Astrocyte (in vitro differentiated cells and primary cell): ENCODE measurements at places on chromosomes 3 and 15. TPM values are rescaled to one million over a fixed set of nuclear protein-coding genes. Genes with fewer than 3 reads are reported as not detected.

GRCh38 chr15:95812491-95812890 lies 518.0 kb upstream of the NR2F2 start:
- no peaks in the 10 kb centered on the region for H3K36me3 ChIP-seq
- DNase-seq, result peak; percentile 58
- no peak overlapping the region for H3K4me3 ChIP-seq

- no peaks in the 10 kb centered on the region for H3K27me3 ChIP-seq
- no peaks in the 10 kb centered on the region for H3K4me1 ChIP-seq
- no peaks in the 10 kb centered on the region for H3K36me3 ChIP-seq
Observed at GRCh38 chr15:47787875-47788274, 70.6 kb downstream of the SEMA6D start.

DNA sequence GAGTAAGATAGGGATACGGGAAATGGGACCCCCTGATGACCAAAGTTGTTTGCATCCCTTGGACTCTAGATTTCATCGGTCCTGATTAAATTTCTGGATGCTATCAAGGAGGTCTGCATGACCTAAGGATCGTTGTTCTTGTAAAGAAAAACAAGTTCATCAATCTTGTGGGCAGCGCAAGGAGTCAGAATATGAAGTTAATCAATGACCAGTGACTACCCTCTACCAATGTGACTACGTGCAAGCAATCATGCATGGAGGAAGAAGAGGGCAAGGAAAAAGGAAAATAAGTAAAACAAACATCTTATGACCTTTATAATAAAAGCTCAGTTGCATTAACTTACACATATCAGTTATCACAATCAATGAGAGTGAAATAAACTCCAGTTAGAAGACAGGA lies 139.7 kb downstream of the RTP4 start:
- no peak overlapping the region for H3K27ac ChIP-seq
- no peak for DNase-seq
- no peak overlapping the region for H3K4me3 ChIP-seq
- H3K36me3 ChIP-seq, result no peaks in the 10 kb centered on the region

- no peaks in the 10 kb centered on the region for H3K36me3 ChIP-seq
- no peak overlapping the region for H3K27ac ChIP-seq
- peaks cover 23% of the 10 kb centered on the region for H3K4me1 ChIP-seq
- DNase-seq, result peak; percentile 23
- no peaks in the 10 kb centered on the region for H3K27me3 ChIP-seq
Observed at GRCh38 chr15:34241376-34242330, 16.8 kb downstream of the EMC4 start.

GRCh38 chr3:54211097-54211496 lies 88.7 kb downstream of the CACNA2D3 start:
- no peak for DNase-seq
- H3K27me3 ChIP-seq, result no peaks in the 10 kb centered on the region
- no peaks in the 10 kb centered on the region for H3K36me3 ChIP-seq
- H3K27ac ChIP-seq, result no peak overlapping the region

DNA sequence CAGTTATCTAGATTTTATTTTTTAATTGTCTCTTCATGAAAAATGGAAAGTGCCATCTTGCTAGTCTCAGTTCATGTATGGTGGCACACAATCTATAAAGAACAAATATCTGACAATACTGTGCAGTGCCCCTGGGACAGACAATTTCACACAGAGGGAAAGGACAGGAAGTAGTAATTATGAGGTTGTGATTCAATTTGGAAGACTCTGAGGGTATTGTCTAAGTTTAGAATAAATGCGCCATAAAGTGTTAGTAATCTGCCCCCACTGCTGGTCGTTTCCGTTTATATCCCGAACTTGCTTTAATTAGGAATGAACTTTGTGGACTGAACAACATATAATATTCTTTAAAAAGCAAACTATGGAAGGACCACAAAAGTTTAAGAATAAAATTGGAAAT lies 196.4 kb upstream of the SLC24A5 start:
- H3K27ac ChIP-seq, result no peak overlapping the region
- no peak overlapping the region for H3K4me3 ChIP-seq
- H3K36me3 ChIP-seq, result no peaks in the 10 kb centered on the region
- H3K4me1 ChIP-seq, result no peaks in the 10 kb centered on the region
- DNase-seq, result no peak
- no peaks in the 10 kb centered on the region for H3K27me3 ChIP-seq

DNA sequence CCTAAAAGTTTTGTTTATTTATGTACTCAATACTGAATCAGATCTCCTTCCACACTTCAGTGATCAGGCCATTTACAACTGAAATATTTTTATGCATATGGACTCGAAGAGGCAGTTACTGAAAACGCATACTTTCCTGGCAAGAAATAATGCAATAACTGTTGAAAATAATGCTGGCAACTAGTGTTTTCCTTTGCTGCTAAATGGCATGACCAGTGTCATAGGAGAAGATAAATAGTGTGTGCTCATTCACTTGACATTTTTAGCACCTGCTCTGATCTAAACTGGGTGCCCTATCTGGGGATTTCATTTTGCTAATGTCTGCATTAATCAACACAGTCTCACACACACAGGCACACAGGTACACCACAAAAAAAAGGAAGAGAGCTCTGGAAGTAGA lies 695.2 kb downstream of the TUSC7 start:
- H3K36me3 ChIP-seq, result no peaks in the 10 kb centered on the region
- H3K27me3 ChIP-seq, result no peaks in the 10 kb centered on the region
- DNase-seq, result no peak
- no peak overlapping the region for H3K4me3 ChIP-seq

- no peak overlapping the region for H3K4me3 ChIP-seq
- H3K27me3 ChIP-seq, result no peaks in the 10 kb centered on the region
- no peaks in the 10 kb centered on the region for H3K4me1 ChIP-seq
- H3K36me3 ChIP-seq, result no peaks in the 10 kb centered on the region
- H3K27ac ChIP-seq, result no peak overlapping the region
Observed at GRCh38 chr3:85846940-85847339, 888.2 kb downstream of the CADM2 start.

- H3K4me1 ChIP-seq, result no peaks in the 10 kb centered on the region
- no peaks in the 10 kb centered on the region for H3K27me3 ChIP-seq
- H3K36me3 ChIP-seq, result peaks cover 59% of the 10 kb centered on the region
- no peak overlapping the region for H3K4me3 ChIP-seq
Observed at GRCh38 chr3:123951522-123952447, 9.2 kb downstream of the CCDC14 start.

- peaks cover 10% of the 10 kb centered on the region for H3K27me3 ChIP-seq
- no peak overlapping the region for H3K27ac ChIP-seq
- no peak for DNase-seq
- H3K36me3 ChIP-seq, result no peaks in the 10 kb centered on the region
- no peak overlapping the region for H3K4me3 ChIP-seq
Observed at GRCh38 chr15:50250760-50251394, 14.6 kb downstream of the HDC start.

DNA sequence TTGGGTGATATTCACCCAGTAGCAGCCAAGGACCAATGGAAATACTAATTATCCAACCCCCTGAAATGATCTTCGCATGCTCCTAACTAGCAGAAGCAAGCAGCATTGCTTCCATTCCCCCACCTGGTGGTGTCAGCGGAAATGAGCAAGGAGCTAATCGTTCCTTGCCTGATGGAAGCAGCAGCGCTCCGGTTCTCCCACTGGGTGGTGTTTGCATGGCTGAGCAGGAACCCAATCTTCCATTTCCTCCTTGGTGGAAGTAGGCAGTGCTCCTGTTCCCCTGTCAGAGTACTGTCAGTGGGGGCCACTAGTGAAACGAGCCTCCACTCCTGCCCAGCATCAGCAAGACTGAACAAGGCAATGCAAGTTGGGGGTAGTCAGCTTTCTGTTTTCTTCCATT lies 311.5 kb downstream of the CACNA2D3 start:
- DNase-seq, result no peak
- H3K36me3 ChIP-seq, result no peaks in the 10 kb centered on the region
- H3K27ac ChIP-seq, result no peak overlapping the region
- H3K4me1 ChIP-seq, result peaks cover 1% of the 10 kb centered on the region
- no peaks in the 10 kb centered on the region for H3K27me3 ChIP-seq
- H3K4me3 ChIP-seq, result no peak overlapping the region

GRCh38 chr15:40550341-40551037 lies 14.4 kb downstream of the CCDC32 start:
- H3K36me3 ChIP-seq, result peaks cover 8% of the 10 kb centered on the region
- no peak overlapping the region for H3K4me3 ChIP-seq
- no peak overlapping the region for H3K27ac ChIP-seq
- DNase-seq, result no peak

DNA sequence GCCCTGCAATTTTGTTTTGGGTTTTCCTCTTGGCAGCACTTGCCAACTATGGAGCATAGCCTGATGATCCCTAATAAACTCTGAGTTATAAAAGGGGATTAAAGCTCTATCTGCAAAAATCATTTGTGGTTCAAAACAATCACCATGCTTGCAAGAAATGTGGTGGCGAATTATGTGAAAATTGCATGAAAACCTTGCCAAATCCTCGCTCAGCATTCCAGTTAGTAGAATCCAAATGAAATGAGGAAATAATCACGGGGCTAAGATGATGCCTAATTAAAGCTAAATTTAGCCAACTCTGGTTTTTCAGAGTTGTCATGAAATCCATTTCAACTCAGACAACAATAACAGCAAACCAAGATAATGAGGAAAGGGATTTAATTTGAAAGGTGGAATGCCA lies 73.0 kb upstream of the PROK2 start:
- no peaks in the 10 kb centered on the region for H3K36me3 ChIP-seq
- H3K4me1 ChIP-seq, result no peaks in the 10 kb centered on the region
- no peak for DNase-seq
- H3K27me3 ChIP-seq, result peaks cover 9% of the 10 kb centered on the region
- H3K4me3 ChIP-seq, result no peak overlapping the region

GRCh38 chr3:15345066-15345607 lies 12.8 kb upstream of the SH3BP5 start:
- H3K27me3 ChIP-seq, result peaks cover 18% of the 10 kb centered on the region
- no peak overlapping the region for H3K27ac ChIP-seq
- no peaks in the 10 kb centered on the region for H3K36me3 ChIP-seq
- no peaks in the 10 kb centered on the region for H3K4me1 ChIP-seq
- H3K4me3 ChIP-seq, result no peak overlapping the region

DNA sequence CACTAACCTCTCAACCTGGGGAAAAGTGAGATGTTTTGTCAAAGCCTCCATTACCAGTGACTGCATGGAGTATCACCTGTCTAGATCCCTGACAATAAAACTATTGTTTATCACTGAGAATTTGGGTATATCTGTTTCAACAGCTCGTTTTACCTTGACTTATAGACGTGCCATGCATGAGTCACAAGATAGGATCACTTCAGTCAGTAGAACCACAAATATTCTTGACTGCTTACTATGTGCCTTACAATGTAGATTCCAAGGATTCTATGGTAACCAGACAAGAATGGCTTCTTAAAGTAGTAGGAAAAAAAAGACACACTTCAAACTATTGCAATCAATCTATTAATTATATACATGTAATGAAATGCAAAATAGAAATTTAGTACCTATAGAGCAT lies 55.7 kb upstream of the GRM7 start:
- H3K27me3 ChIP-seq, result no peaks in the 10 kb centered on the region
- DNase-seq, result peak; percentile 92
- H3K4me1 ChIP-seq, result peaks cover 30% of the 10 kb centered on the region
- H3K36me3 ChIP-seq, result no peaks in the 10 kb centered on the region

GRCh38 chr15:57229051-57229450 lies 147.3 kb upstream of the CGNL1 start:
- H3K4me1 ChIP-seq, result peaks cover 18% of the 10 kb centered on the region
- no peak overlapping the region for H3K27ac ChIP-seq
- no peak for DNase-seq

GRCh38 chr3:156818273-156818651 lies 7.9 kb upstream of the LEKR1 start:
- H3K27me3 ChIP-seq, result no peaks in the 10 kb centered on the region
- H3K4me1 ChIP-seq, result peaks cover 53% of the 10 kb centered on the region
- H3K4me3 ChIP-seq, result no peak overlapping the region
- no peak for DNase-seq
- no peaks in the 10 kb centered on the region for H3K36me3 ChIP-seq
- peak overlapping the region; percentile 98 for H3K27ac ChIP-seq

GRCh38 chr15:86776145-86776544 lies 696.5 kb downstream of the AGBL1 start:
- no peaks in the 10 kb centered on the region for H3K36me3 ChIP-seq
- no peak overlapping the region for H3K4me3 ChIP-seq
- H3K27me3 ChIP-seq, result no peaks in the 10 kb centered on the region
- no peak for DNase-seq

DNA sequence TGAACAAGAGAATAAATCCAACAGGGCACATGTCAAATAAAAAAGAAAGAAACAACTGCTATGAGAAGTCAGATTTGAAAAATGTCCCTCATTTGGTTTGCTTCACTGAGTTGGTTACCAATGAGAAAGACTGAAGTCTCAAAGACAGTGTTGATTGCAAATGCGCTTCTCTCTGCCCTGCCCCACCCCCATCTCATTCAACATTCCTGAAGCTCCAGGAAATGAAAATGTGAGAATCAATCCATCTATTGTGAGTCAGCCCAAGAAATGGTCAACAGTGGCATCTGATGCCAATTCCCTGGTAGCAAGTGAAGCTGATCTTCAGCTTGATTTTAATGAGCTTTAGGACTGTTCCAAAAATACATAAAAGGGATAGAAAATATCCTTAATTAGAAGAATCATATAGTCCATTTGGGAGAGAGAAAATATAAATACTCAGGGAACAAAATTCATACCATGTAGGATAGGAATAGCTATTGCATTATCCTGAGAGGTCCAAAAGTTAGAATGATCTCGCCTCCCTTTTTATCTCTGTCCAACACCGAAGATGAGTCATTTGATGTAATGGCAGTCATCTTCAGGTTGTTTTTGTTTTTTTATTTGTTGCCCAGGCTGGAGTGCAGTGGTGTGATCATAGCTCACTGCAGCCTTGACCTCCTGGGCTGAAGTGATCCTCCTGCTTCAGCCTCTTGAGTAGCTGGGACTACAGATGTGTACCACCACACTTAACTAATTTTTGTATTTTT lies 200.3 kb upstream of the UMPS start:
- no peak overlapping the region for H3K4me3 ChIP-seq
- no peak overlapping the region for H3K27ac ChIP-seq
- no peaks in the 10 kb centered on the region for H3K36me3 ChIP-seq
- no peaks in the 10 kb centered on the region for H3K27me3 ChIP-seq

- no peaks in the 10 kb centered on the region for H3K27me3 ChIP-seq
- no peak for DNase-seq
- H3K4me1 ChIP-seq, result no peaks in the 10 kb centered on the region
- no peaks in the 10 kb centered on the region for H3K36me3 ChIP-seq
Observed at GRCh38 chr3:131082871-131083863, 56.5 kb downstream of the NEK11 start.

- no peak overlapping the region for H3K27ac ChIP-seq
- H3K27me3 ChIP-seq, result peaks cover 88% of the 10 kb centered on the region
- no peak for DNase-seq
- no peaks in the 10 kb centered on the region for H3K36me3 ChIP-seq
Observed at GRCh38 chr15:52784799-52785671, 5.1 kb downstream of the ONECUT1 start.

GRCh38 chr3:16890597-16891333 lies 6.0 kb downstream of the PLCL2 start:
- H3K36me3 ChIP-seq, result no peaks in the 10 kb centered on the region
- H3K4me1 ChIP-seq, result peaks cover 11% of the 10 kb centered on the region
- DNase-seq, result no peak
- H3K27ac ChIP-seq, result no peak overlapping the region

GRCh38 chr15:93980261-93980911 lies 251.0 kb upstream of the MCTP2 start:
- peaks cover 5% of the 10 kb centered on the region for H3K27me3 ChIP-seq
- no peak for DNase-seq
- no peak overlapping the region for H3K4me3 ChIP-seq
- H3K27ac ChIP-seq, result no peak overlapping the region
- H3K36me3 ChIP-seq, result no peaks in the 10 kb centered on the region

ROBO1 gene
- 71.7 and 94.2 TPM in 2 replicates for total RNA-seq

CD200 gene
- 11.1 and 13.2 TPM in 2 replicates for total RNA-seq

RHCG gene
- 0.18 TPM in 1 of 2 replicates, not detected in the other for total RNA-seq

SI gene
- not detected in 2 replicates for total RNA-seq

SLC6A1 gene
- 0.30 and 0.46 TPM in 2 replicates for total RNA-seq

SERPINI2 gene
- total RNA-seq, result 0.32 TPM in 1 of 2 replicates, not detected in the other

RBPMS2 gene
- 10.6 and 10.8 TPM in 2 replicates for total RNA-seq

CD96 gene
- 0.61 and 1.0 TPM in 2 replicates for total RNA-seq

BHLHE40 gene
- total RNA-seq, result 156 and 185 TPM in 2 replicates

PRTG gene
- total RNA-seq, result 13.6 and 39.4 TPM in 2 replicates

RARRES1 gene
- 1.2 and 3.2 TPM in 2 replicates for total RNA-seq

SUMF1 gene
- 17.4 and 22.2 TPM in 2 replicates for total RNA-seq
